ENCODE measurements at places on chromosomes 3 and 15. TPM values are rescaled to one million over a fixed set of nuclear protein-coding genes. Genes with fewer than 3 reads are reported as not detected.

Gene SLC27A2
- 2.1 TPM for polyA plus RNA-seq

Gene SPCS1
- 340 TPM for polyA plus RNA-seq

Gene OSTN
- polyA plus RNA-seq: 0.16 TPM

Gene DNAH12
- polyA plus RNA-seq: 15.7 TPM

Gene CDHR4
- 11.7 TPM for polyA plus RNA-seq

Gene TRH
- polyA plus RNA-seq: 1.8 TPM

Gene ACOX2
- 27.1 TPM for polyA plus RNA-seq

Gene GOLGA8S
- 15.5 TPM for polyA plus RNA-seq

Gene PCOLCE2
- 15.4 TPM for polyA plus RNA-seq

Gene FEZF2
- polyA plus RNA-seq: not detected

Gene SCN5A
- polyA plus RNA-seq: 0.73 TPM

Gene PLCH1
- 32.1 TPM for polyA plus RNA-seq

Gene SAMD7
- 0.25 TPM for polyA plus RNA-seq

Gene CCR9
- polyA plus RNA-seq: 0.25 TPM

Gene XRN1
- 18.2 TPM for polyA plus RNA-seq

Gene VIPR1
- 3.4 TPM for polyA plus RNA-seq

Gene EPHB1
- 20.8 TPM for polyA plus RNA-seq

Gene SNX33
- 10.5 TPM for polyA plus RNA-seq

Gene TLR9
- 0.20 TPM for polyA plus RNA-seq

Gene GOLGA8M
- polyA plus RNA-seq: 8.7 TPM

Gene STAC
- polyA plus RNA-seq: 4.8 TPM

Gene CCR1
- polyA plus RNA-seq: 4.9 TPM

Gene CFAP91
- 58.0 TPM for polyA plus RNA-seq

Gene CORO2B
- 4.3 TPM for polyA plus RNA-seq

Gene SPATA12
- polyA plus RNA-seq: 32.0 TPM

Gene FILIP1L
- 16.5 TPM for polyA plus RNA-seq

Gene OGG1
- polyA plus RNA-seq: 18.8 TPM

Gene LRRC31
- polyA plus RNA-seq: 0.15 TPM

Gene ADAMTSL3
- 8.6 TPM for polyA plus RNA-seq

Gene SLC2A2
- polyA plus RNA-seq: 0.12 TPM

Gene ZNF445
- polyA plus RNA-seq: 8.5 TPM

Gene BCL6
- polyA plus RNA-seq: 34.5 TPM

Gene CCDC54
- 112 TPM for polyA plus RNA-seq

Gene HIGD1A
- polyA plus RNA-seq: 133 TPM

Gene FGF7
- 1.6 TPM for polyA plus RNA-seq

Gene CHL1
- polyA plus RNA-seq: 9.1 TPM

Gene SI
- polyA plus RNA-seq: 2.9 TPM

Gene OXTR
- polyA plus RNA-seq: 0.58 TPM

Gene SLC28A1
- polyA plus RNA-seq: 0.26 TPM

Gene LMAN1L
- 2.2 TPM for polyA plus RNA-seq

Gene ACTRT3
- polyA plus RNA-seq: 104 TPM

Gene CISH
- polyA plus RNA-seq: 5.8 TPM

Gene HGD
- 1.6 TPM for polyA plus RNA-seq

Gene LINGO1
- 16.7 TPM for polyA plus RNA-seq

Gene GOLGA6L9
- 10.1 TPM for polyA plus RNA-seq

Gene GPR149
- 0.61 TPM for polyA plus RNA-seq

Gene PP2D1
- polyA plus RNA-seq: 37.5 TPM

Gene NAALADL2
- 5.4 TPM for polyA plus RNA-seq

Gene TNIK
- 39.3 TPM for polyA plus RNA-seq

Gene POPDC2
- polyA plus RNA-seq: 8.0 TPM

Gene NEK11
- polyA plus RNA-seq: 35.9 TPM

Gene ALS2CL
- polyA plus RNA-seq: 4.4 TPM

Gene TRANK1
- 7.5 TPM for polyA plus RNA-seq
